Liver (tissue), 10 donors: ENCODE measurements at places on chromosomes 12 and 14.

DNA sequence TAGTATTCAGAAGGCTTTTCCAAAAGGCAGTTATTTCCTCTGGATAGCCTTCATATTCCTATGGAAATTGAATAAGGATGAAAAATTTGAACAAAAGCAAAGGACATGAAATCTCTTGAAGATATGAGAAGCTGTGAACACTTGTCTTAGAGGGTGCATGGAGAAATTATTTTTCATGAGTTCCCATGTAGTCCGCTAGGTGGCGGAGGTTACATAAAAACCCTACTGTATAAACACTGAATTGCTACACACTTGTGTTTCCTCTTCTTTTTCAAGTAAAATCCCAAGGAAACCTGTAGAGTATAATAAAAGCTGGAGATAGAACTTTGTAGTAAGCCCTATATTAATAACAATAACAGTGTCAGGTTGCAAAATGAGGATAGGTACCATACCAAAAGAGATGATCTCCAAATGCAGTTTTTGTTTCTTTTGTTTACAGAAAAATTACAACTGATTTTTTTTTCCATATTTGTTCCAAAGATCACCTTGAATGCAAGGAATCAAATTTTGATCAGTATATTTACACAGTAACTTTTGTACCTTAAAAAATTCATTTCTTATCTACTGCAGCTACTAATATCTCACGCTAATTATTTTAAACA lies 37.8 kb upstream of the OR4E1 start:
- no peak for DNase-seq

- no peak for DNase-seq
Observed at GRCh38 chr12:5267603-5268423, 164.1 kb upstream of the NTF3 start.

DNA sequence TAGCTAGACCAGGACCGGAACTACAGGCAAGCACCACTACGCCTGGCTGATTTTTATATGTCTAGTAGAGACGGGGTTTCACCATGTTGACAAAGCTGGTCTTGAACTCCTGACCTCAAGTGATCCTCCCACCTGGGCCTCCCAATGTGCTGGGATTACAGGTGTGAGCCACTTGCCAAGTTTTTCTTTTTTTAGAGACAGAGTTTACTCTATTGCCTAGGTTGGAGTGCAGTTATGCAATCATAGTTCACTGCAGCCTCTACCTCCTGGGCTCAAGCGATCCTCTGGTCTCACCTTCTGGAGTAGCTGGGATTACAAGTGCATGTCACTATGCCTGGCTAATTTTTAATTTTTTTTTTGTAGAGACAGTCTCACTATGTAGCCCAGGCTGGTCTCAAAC lies 201.5 kb upstream of the TBX3 start:
- no peak for DNase-seq

GRCh38 chr14:61192989-61193388 lies 88.1 kb downstream of the TMEM30B start:
- DNase-seq, result no peak

- DNase-seq, result no peak
Observed at GRCh38 chr14:99270458-99271220, 1.4 kb downstream of the BCL11B start.

DNA sequence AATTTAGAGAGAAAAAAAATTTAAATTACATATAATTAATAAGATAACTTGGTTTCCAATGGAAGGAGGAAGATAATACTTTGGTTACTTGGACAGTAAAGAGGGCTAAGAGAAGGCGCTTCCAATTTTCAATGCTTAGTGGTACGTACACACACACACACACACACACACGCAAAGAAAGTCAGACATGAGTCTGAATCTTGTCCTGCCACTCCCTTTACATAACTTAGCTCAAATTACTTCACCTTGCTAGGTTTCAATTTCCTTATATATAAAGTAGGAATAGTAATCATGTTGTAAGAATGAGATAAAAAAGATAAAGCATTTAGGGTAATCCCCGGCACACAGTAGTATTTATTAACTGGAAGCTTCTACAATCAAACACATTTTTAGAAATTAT lies 39.7 kb upstream of the VCPKMT start:
- DNase-seq, result no peak

DNA sequence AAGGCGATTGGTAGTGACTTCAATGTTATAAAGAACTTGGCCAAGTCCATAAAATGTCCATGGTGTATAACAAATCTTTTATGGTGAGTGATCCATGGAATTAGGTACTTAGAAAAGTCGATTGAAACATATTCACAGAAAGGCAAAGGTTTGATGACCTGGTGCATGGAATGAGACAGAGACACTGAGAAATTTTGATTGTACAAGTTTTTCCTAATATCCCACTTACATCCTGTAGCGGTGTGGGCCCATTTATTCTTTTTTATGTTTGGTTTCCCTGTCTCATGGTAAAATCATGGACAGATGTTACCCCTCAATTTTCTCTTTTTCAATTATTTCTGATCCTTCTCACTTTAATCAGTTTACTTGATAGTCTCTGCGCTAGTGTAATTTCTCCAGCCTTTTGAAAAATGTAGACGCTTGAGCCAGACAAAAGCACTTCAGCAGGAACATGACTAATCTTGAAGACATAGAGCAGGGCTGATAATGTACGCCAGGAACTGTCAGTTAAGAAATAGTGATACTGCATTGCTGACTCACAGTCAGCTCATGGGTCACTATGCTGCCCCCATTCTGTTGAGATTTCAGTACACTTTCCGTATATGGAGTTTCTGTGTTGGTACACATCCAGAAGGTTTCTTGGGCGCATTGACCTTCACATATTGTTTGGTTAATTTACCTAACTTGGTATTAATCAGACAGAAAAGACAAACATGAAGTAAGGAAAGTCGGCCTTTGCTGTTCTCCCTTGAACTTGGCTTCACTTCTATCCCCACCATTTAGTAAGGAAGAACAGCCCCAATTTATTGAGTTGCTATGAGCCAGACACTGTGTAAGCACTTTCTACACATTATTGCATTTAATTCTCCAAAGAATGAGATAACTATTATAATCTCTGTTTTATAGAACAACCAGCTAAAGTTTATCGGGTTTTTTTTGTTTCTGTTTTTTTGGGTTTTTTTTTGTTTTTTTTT lies 841.7 kb downstream of the DIO2 start:
- no peak for DNase-seq

GRCh38 chr14:95480109-95480886 lies 36.2 kb downstream of the SYNE3 start:
- no peak for DNase-seq

DNA sequence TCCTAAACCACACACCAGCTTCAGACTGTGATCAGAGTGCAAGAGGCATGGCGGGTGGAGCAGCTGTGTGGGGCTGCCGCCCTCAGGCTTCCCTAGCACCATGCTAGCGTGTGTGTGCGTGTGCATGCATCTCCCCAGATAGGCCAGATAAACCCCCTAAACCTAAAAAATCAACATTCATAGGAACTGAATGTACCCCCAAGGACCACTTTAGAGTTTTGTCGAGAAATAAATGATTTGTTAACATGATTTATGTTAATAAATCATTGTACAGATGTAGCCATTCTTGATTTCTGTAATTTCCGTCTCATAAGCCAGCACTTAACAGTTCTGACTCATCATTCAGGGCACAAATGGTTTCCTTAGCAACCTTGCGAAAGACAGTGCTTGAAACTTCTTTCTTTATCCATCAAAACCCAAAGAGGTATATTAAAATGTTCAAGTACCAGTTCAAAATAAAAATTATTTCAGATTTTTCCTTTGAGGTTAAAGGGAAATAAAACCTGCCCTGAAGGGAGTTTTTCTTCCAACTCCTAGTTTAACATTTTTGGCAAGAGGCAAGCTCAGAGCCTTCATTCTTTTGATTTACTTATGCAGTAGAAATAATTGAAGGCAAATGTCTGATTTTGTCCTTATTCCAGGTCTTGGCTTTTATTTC lies 206.2 kb upstream of the RGS6 start:
- no peak for DNase-seq

DNA sequence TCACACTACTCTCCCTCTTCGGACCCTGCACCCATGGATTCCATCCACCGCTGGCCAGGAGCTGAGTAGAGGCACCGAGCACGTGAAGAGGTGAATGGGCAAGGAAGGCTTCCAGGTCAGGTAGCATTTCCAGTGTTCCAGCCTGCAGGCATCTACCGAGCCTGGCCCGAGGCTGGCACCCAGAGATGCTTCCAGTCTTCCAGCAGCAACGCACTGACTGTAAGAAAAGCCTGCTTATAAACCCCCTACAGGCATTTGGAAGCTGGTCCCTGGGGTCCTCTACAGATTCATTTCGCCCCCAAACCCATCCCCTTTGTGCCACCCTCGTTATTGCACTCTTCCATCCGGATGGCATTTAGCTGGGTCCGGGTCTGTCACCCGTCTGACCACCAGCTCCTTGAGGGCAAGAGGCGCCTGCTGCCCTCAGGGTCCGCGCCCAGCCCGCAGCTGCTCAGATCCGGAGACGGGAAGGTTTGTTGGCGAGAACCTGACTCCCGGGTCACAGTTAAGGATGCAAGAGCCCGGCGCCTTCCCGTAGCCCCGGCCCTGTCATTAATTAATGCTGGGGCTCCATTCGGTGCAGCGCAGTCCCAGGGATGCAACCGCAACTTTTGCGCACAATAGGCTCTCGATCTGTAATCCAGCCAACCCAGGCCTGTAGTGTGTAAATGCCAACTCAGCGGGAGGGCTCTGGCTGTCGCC lies 614 bp upstream of the MARK3 start:
- DNase-seq, result no peak

DNA sequence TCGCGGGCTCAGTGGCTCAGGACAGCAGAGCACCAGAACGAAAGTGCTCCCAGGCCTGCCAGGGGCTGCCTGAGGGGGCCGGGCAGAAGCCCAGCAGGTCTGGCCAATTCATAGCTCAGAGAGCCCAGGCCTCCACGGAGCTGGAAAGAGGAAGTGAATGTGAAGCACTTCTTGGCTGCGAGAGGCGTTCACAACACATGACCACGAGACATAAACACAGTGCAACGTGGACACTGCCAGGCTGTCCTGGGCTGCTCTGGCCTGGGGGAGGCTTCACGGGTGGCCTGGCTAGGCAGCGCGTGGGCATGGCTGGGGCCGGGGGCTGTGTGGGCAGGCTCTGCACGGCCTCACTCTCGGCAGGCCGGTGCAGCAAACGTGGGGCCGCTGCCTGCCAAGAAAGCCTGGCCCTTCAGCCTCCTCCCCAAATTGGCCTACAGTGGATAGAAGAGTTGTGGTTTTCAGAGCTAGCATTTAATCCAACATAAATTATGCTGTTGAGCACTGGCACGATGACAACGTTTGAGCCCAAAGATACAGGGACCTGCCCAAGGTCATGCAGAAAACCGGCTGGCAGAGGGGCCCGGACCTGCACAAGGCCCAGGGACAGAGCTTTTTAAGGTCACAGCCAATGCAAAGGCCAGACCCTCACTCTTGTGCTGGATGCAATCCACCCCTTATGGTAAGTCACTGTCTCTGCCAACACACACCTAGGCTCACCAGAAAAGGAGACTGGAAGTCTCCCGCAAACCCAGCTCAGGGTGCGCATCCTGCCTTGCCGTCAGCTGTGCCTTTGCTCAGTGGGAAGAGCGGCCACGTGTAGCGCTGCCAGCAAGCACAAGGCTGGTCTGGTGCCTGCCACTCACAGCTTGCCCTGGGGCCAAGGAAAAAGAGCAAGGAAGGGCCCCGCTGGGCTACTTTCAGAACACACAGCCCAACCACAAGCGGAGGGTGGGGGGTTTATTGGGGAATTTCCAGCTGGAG lies 8.6 kb downstream of the SLC25A29 start:
- no peak for DNase-seq

- DNase-seq, result no peak
Observed at GRCh38 chr12:238116-238515, 24.2 kb upstream of the SLC6A12 start.

DNA sequence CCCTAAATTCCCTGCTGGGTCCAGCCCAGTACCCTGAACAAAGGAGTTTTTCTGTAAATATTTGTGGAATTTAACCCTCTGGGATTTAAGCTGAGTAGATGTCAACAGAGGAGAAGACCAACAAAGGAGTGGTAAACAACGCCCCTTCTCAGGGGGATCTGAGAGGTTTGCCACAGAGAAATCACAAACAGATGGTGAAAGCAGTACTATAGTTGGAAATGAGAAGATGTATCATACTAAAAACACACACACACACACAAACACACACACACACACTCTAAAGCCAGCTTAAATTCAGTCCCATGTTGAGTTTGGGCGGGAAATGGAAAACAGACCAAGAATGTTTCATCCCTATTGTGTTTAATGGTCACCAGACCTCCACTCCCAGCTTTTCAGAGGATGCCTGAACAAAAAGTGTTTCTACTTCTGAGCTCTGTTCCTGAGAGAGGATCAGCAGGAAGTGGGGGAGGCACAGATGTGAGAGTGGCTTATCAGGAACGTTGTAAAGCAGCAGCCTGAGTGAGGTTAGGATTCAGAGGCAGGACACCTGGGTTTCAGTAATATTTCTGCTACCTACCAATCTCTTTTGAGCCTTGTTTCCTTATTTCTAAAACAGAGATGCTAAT lies 3.2 kb downstream of the BIN2 start:
- DNase-seq, result no peak

DNA sequence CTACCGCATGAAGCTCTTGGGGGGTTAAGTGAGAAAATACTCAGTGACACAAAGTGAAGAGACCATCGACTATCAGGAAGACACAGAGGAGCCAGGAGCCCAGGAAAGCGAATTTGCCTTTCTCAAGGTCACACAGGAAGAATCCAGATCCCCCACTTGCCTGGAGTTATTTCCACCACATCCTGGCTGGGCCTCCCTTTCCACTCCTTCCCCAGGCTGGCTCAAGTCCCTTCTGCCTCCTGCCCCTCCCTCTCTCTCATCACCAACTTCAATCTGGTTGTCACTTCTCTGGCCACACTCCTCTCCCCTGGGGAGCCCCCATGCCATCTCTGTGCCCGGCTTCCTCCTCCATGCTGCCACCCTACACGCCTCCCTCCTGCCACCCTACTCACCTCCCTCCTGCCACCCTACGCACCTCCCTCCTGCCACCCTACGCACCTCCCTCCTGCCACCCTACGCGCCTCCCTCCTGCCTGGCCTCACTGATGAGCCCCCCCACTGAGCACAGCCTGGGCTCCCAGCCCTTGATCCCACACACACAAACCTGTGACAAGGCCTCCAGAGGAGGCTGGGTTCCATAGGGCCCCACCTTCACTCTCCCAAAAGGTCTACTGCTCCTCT lies 6.3 kb downstream of the SCNN1A start:
- DNase-seq, result no peak

GRCh38 chr12:52166672-52167071 lies 25.1 kb downstream of the KRT80 start:
- DNase-seq, result no peak

- no peak for DNase-seq
Observed at GRCh38 chr12:26874501-26875296, 41.7 kb upstream of the ITPR2 start.

- no peak for DNase-seq
Observed at GRCh38 chr12:128245905-128246304, 21.1 kb upstream of the TMEM132C start.

GRCh38 chr12:101823891-101824290 lies 6.9 kb downstream of the GNPTAB start:
- no peak for DNase-seq

- DNase-seq, result no peak
Observed at GRCh38 chr14:51165415-51165814, 70.5 kb upstream of the TRIM9 start.

DNA sequence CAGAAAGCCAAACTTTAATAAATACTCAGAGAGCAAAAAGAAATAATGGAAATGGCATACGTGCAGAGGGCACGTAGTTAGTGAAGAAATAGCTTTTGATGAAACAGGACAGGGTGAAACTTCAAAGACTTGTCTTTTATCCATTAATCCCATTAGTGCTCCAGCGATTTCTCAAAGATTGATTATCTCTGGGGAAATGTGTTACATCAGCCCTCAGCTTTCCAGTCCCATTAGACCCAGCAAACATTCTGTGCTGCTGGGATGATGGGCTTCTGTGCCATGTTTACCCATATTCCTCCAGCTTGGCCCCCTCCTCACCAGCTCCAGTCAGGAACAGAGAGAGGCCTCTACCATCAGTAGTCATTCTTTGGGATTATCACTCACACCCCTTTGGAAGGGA lies 113.1 kb downstream of the CACNA1C start:
- DNase-seq, result no peak
